Stimulated activated CD4-positive, alpha-beta T cell treated with anti-CD3 and anti-CD28 coated beads, TNF-alpha, amount 100 ng/mL, for 48 hours (primary cell): ENCODE measurements at places on chromosomes 1 and 21.
A peak's percentile ranks its signal among the peaks of the same experiment; 100 is the strongest.

GRCh38 chr1:230760360-230760827 lies 13.2 kb downstream of the CAPN9 start:
- DNase-seq: no peak

DNA sequence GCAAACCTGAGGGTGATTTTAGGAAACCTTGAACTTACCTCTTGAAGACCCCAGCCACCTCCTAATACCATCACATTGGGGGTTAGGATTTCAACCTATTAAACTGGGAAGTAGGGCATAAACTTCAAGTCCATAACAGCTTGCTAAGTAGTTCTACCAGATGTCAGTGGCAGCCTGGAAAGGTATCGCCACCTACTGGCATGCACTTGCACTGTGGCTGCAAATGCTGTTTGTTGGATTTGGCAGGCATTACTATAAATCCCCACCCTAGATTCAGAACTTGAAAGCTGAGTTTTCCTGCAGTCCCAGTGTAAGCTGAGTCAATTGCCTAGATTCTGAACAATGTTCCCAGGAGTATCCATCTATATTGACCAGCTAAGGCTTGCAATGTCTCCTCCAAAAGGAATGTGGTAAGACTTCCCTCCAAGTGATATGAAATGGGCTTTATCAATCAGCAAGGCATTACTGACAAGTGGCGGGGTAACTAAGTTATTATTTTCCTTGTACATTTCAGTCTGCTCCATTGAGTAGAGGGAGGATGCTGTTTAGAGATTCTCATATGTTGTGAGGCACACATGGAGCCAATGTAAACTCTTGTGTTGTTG lies 474.5 kb downstream of the PTPRC start:
- DNase-seq: peak; percentile 40

GRCh38 chr1:230858918-230859729 lies 9.2 kb downstream of the C1orf198 start:
- DNase-seq: no peak

- DNase-seq: no peak
Measured at GRCh38 chr1:32719681-32720275, 17.2 kb upstream of the SYNC start.

DNA sequence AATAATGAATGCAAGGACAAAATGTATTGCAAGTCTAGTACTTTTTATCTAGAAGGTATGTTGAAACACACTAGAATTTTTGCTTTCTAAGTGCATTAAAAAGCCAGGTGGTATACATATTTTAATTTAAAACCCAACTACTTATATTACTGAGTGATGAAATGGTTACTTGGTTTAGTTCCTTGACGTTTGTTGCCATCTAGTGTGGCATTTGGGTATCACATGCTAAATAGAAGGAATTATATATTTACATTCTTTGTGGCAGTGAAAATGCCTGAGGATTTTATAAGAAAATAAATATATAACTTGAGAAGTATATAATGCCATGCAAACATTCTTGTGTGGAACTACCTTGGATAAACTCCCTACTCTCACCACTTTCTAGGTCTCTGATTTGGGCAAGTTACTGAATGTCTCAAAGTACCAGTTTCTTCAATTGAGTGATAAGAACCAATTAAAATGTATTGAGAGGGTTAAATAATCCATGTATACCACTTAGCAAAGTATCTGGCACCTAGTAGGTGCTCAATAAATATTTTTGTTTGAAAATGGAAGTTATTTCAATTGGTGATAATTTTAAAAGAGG lies 69.6 kb downstream of the SDCCAG8 start:
- peak; percentile 11 for DNase-seq

DNA sequence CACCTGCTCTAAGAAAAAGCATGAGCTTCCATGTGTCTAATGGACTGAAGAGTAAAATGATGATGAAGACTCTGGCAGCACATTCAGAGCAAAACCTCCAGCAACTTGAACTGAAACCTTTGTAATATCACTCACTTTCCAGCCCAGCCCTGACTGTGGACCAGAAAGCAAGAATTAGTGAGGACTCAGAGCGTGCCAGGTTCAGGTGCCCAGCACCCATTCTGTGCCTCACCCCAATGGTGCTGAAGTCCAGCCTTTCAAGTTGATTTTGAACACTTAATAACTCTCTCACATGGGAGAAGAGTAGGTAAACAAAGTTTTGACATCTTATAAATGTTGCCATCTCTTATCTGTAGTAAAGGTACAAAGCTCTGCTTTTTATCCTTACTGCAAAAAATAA lies 350.0 kb downstream of the KCNH1 start:
- no peak for DNase-seq

DNA sequence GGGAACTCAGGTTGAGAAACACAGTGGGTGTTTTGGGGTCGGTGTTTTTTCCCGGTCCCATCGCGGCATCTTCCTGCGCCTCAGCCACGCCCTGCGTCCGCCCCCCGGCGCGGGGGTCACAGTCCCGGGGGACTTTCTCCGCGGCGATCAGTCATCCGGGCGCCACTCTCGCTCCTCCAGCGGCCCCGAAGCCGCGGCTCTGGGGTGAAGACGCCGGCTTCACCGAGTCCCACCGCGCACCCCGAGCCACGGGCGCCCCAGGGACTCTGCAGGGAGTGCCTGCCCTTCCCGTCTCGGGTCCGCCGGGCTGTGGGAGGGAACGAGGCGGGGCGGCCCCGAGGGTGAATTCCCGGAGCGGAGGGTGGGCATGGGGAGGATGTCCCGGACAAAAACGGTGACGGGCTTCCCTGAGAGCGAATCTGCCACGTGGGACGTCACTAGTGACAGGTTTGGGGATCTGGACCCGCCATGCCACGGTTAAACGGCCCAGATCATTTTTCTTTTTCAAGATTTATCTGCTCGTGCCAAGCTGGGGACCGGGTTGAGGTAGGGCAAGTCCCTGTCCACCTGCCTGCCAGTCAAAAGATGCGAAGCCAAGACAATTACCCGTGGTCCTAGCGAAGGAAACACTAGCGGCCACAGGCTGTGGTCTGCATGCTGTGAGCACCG lies 717 bp upstream of the BATF3 start:
- DNase-seq: no peak

GRCh38 chr1:35932941-35933340 lies 2.0 kb downstream of the AGO3 start:
- no peak for DNase-seq

DNA sequence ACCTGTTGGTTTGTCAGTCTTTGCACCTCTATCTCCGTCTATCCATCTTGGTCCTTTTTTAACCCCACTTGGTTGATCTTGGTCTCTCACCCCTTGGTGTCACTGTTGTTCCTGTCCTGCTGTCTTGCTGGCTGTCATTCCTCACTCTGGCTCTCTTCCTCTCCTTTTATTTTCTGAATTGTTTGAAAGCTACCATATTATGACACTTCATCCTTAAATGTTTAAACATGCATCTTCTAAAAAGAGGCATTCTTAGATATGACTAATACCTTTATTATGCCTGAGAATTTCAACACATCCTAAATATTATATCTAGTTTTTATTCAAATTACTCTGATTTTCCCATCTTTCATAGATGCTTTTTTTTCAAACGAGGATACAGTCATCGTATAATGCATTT lies 37.0 kb downstream of the BACH1 start:
- DNase-seq: no peak
